Cardiac septum (tissue), 1 donor: ENCODE measurements at places on chromosomes 1 and 21. TPM values are rescaled to one million over a fixed set of nuclear protein-coding genes. Genes with fewer than 3 reads are reported as not detected.

DNA sequence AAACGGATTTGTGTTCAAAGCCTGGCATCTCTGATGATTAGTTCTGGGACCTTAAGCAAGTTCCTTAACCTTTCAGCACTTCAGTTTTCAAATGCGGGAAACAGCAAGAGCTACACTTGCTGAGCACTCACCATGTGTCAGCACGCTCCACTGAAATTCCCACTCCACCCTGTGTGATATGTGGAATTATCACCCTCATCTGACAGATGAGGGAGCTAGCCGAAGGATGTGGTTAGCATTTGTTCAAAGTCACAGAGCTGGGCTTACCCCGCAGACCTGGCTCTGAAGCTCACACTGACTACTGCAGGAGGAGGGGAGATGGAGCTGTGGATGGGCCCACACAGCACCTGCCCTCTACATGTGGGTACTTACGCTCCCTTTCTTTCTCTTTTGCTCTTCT, 29.1 kb downstream of the IL12RB2 start:
- DNase-seq: no peak

GRCh38 chr1:196143602-196144342, 464.5 kb downstream of the KCNT2 start:
- DNase-seq: no peak

GRCh38 chr1:46448109-46448911, 41.3 kb upstream of the DMBX1 start:
- DNase-seq: no peak

GRCh38 chr1:109756848-109757521, 6.7 kb downstream of the EPS8L3 start:
- DNase-seq: no peak

- no peak for DNase-seq
Observed at GRCh38 chr1:186465946-186466345, 5.0 kb upstream of the PDC start.

GRCh38 chr1:39564941-39565340, 11.6 kb downstream of the PABPC4 start:
- DNase-seq: no peak

DNA sequence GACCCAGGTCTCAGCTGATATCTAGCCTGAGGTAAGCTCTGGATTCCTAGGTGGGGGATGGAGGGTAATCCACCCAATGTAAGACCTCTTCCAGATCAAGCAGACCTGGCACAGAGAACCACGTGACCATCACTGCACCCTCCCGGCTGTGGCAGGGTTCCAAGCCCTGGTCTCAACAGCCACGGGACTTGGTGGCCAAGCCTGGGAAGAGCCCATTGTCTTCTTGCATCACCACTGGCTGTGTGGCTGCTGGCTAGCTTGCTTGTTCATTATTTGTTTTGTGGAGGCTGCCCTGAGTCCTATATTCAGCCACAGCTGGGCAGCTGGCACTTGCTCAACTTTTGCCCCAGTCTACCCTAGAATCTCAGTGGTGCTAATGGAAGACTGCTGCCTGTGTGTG, 24.1 kb upstream of the NFASC start:
- DNase-seq: no peak

The GBP4 gene
- total RNA-seq: 6.4 TPM

The GPR52 gene
- 4.3 TPM for total RNA-seq

- DNase-seq: no peak
Observed at GRCh38 chr1:93665015-93665414, 16.6 kb downstream of the BCAR3 start.

DNA sequence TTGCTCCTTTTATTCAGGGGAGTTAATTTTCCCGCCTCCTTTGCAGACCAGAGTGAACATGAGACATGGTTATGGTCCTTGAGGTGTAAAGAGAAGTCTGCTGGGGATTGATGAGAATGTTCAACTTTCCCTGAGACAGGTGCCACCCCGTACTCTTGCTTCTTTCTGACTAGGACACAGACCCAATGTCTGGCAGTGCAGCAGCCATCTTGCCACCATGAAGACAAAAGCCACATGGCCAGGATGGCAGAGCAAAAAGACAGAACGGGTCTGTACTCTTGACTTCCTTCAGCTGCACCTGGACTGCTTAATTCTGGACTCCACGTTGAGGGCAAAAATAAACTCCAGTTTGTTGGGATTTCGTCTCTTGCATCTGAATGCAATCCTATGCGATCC, 54.1 kb downstream of the KLHDC7A start:
- DNase-seq: no peak

The PDC gene
- not detected for total RNA-seq

DNA sequence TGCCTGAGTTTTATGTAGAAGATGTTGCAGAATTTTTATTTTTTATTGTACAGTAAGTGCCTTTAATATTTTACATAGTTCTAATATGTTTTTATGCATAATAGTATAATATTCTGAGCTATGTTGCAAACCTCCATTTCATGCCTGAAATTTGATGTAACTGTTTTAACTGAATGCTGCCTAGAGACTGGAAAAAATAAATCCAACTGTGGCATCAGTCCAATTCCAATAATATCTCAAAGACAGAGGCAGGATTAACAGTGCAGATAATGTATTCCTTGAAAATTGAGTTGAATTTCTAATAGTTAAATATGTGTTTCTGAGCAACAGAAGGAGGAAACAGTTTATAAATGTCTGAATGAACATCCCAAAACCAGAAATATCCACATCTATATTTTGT, 61.1 kb upstream of the KIF1B start:
- no peak for DNase-seq

The HRNR gene
- not detected for total RNA-seq

The VAV3 gene
- 1.9 TPM for total RNA-seq

The LIPI gene
- not detected for total RNA-seq

DNA sequence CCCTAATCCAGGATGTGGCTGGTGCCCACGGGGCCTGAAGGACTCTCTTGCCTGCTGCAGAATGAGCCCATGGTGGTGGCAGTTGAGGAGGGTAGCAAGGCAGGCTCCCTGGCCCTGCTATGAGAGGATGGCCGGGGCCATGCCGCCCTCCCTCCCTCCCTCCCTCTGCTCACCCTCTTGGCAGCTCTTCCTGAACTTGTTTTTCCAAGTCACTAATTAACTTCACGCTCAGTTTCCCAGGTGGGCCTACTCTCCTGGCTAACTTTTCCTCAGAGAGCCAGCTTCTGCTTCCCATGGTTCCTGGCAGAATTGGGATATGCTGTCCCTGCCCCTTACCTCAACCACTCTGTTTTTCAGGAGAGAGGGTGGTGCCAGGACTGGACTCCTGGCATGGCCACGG, 10.2 kb downstream of the KCNC4 start:
- DNase-seq: no peak

GRCh38 chr1:17239420-17239819, 9.5 kb upstream of the PADI3 start:
- DNase-seq: no peak

The APCS gene
- total RNA-seq: not detected

GRCh38 chr1:159924025-159924790, 1.1 kb downstream of the TAGLN2 start:
- peak; percentile 95 for DNase-seq
